ENCODE measurements at places on chromosomes 2 and 18.

- DNase-seq, result peak; percentile 31
Measured at GRCh38 chr2:9763356-9764152, 79.7 kb upstream of the TAF1B start.

- DNase-seq, result no peak
Measured at GRCh38 chr2:135944625-135945024, 40.8 kb downstream of the DARS1 start.

- no peak for DNase-seq
Measured at GRCh38 chr18:59623456-59624368, 73.5 kb downstream of the CCBE1 start.

DNA sequence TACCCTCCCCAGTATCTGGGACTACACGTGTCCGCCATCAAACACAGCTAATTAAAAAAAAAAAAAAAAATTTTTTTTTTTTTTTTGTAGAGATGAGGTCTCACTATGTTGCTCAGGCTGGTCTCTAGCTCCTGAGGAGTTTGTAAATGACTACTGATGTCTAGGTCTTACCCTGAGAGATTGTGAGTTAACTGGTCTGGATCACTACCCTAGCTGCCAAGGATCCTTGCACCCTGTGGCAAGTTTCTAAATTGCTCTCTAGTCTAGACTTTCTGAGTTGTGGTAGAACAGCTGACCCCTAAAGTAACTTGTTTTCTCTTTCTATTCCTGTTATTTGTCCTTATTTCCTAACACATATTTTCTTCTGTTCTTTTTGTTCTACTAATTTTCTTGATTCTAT, 44.5 kb downstream of the ABHD3 start:
- no peak for DNase-seq

GRCh38 chr2:69781321-69782248, 39.7 kb downstream of the ANXA4 start:
- DNase-seq, result peak; percentile 10

GRCh38 chr2:177211576-177212105, 953 bp upstream of the HNRNPA3 start:
- no peak for DNase-seq

GRCh38 chr2:39689876-39690275, 24.2 kb downstream of the TMEM178A start:
- no peak for DNase-seq

DNA sequence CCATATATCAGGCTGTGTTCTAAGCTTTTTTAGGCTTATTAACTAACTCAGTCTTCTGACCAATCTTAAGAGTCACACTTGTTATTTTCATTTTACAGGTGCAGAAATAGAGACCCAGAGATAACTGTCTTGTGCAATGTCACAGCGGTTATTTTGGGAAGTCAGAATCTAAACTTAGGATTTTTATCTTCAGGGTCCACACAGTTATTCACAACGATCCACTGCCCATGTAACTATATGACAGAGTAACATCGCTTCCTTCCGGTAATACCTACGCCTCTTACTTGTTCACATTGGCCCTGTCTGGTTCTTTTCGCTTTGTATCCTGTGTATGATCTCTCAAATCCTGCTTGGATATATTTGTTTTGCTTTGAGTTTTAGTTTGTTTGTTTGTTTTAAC, 631.7 kb downstream of the LRP1B start:
- no peak for DNase-seq

DNA sequence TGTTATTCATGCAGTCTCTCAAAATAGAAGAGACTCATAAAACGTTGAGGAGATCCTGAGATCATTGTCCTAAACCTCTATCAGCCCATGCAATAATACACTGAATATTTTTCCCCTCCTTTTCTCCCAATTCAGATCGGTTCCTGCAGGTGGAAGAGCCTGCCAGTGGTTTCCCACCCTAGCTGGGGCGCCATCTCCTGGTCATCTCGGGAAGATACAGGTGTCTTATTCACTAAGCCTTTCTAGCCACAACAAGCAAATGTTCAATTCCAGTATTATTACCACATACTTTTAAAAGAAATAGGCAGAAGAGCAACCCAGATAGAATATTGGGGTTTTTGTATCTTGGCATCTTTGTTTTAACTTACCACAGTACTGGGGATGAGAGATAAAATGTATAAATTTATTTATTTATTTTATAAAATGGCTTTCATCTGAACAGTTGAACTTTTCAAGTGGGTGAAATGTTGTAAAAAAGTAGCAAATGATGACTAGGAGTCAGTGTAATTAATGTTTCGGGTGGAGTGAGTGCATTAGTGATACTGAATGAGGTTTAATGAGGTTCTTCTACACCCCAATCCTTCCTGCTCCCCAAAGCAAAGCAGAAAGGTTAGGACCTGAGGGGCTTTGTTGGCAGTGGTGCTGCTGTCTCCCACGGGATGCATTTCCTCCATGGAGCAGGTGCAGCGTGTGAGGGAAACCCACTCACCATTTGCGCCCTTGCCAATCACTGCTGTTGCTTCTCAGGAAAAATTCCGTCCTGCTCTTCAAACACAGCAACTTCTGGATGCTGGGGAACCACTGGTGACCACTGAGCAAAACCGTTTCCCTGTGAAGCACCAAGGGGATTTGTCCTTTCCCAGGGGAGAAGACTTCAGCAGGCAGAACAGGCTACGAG, 147.1 kb upstream of the FHL2 start:
- DNase-seq, result peak; percentile 31

- DNase-seq, result no peak
Measured at GRCh38 chr2:40316620-40317019, 135.3 kb downstream of the SLC8A1 start.

DNA sequence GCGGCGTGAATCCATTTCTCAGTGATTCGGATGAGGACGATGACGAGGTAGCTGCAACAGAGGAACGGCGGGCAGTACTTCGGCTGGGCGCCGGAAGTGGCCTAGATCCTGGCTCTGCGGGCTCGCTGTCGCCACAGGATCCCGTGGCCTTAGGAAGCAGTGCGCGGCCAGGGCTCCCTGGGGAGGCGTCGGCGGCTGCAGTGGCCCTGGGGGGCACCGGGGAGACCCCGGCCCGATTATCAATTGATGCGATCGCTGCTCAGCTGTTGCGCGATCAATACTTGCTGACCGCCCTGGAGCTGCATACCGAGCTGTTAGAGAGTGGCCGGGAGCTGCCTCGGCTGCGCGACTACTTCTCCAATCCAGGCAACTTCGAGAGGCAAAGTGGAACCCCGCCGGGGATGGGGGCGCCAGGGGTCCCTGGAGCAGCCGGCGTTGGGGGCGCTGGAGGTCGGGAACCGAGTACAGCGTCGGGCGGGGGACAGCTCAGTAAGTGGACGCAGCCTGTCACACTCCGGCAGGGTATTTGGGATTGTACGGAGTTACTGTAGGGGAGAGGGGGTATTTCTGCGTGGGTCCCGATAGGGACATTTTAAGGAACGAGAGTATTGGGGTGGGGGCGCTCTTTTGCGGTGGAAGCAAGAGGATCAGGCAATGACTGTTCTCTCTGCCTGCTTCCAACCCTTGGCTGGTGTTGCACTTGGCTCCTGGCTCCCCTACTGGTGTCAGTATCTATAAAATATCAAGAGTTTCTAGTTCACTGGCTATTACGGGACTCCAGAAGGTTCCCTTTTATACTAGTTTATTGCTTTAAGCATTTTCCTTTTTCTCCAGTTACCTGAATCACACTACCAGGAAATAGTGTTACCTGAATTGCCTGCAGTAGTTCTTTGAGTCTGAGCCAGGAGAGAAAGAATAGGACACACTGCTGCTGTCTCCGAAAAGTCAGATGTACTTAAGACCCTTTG, 772 bp downstream of the RELCH start:
- peak; percentile 42 for DNase-seq

DNA sequence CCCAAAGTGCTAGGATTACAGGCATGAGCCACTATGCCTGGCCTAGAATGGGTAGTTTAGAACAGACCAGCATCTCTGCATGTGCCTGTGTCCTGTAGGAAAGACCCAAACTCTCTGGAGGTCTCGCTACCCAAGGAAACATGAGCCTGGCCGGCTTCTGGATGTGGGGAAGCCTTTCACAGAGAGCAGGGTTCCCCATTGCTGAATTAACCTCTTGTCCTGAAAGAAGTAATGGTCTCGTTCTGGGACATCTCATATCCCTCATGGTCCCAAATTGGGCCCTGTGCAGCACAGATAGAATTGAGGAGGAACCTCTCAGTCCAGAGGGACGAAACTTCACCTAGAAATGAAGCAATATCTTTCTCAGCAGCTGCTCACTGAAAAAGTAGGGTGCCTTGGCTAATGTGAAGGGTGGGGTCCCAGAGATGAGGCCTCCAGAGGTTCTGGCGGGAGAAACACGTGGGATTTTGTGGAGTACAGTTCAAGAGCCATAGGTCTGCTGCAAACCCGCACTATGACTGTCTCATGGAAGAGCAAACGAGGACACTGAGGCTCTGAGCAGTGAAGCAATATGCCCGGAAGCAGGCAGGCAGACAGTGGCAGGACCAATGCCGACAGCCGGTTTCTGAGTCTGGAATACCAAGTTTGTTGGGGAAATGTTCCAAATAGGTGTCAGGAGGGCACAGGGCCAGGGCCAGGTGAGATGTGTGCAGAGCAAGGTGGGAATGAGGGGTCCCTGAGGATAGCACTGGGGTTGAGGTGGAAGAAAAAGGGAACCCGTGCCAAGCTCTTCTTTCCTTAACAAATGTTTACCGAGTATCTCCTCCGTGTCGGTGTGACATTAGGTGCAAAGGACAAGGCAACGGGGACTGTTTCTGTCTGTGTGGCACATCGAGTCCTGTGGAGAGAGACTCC, 121.0 kb upstream of the TWIST2 start:
- no peak for DNase-seq

- no peak for DNase-seq
Measured at GRCh38 chr2:33223856-33224255, 252.6 kb upstream of the RASGRP3 start.

GRCh38 chr2:3236300-3237045, 141.1 kb downstream of the EIPR1 start:
- DNase-seq, result no peak

GRCh38 chr2:169495310-169495928, 14.1 kb upstream of the KLHL41 start:
- DNase-seq, result no peak

DNA sequence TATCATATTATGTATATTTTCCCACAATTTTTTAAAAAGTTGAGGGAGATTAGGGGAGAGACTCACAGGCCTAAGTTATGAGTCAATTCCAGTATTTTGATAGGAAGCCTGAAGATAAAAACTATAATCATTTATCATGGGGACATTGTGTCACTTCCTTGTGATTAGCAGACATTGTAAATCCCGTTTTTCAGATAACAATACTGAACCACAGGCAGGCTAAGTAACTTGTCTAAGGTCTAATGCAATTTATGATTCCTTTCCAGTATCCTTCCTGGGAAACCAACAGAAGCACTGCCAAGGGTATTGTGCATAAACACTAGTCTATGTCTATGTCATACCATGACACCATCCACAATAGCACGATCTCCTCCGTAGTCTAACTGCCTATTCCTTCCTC, 235.2 kb upstream of the PIK3C3 start:
- no peak for DNase-seq

DNA sequence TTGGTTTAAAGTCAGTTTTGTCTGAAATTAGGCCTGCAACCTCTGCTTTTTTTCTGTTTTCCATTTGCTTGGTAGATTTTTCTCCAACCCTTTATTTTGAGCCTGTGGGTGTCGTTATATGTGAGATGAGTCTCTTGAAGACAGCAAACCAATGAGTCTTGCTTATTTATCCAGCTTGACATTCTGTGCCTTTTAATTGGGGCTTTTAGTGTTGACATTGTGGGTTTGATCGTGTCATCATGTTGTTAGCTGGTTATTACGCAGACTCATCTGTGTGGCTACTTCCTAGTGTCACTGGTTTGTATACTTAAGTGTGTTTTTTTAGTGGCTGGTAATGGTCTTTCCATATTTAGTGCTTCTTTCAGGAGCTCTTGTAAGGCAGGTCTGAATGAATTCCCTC, 18.8 kb downstream of the TMEM87B start:
- DNase-seq, result no peak

- peak; percentile 90 for DNase-seq
Measured at GRCh38 chr18:23259701-23260681, 124.7 kb downstream of the CABLES1 start.

GRCh38 chr2:161992531-161992930, 81.5 kb downstream of the DPP4 start:
- no peak for DNase-seq

GRCh38 chr2:58899692-58900091, 658.6 kb upstream of the FANCL start:
- DNase-seq, result no peak
